ENCODE measurements at places on chromosomes 11 and 22.
A peak's percentile ranks its signal among the peaks of the same experiment; 100 is the strongest.

DNA sequence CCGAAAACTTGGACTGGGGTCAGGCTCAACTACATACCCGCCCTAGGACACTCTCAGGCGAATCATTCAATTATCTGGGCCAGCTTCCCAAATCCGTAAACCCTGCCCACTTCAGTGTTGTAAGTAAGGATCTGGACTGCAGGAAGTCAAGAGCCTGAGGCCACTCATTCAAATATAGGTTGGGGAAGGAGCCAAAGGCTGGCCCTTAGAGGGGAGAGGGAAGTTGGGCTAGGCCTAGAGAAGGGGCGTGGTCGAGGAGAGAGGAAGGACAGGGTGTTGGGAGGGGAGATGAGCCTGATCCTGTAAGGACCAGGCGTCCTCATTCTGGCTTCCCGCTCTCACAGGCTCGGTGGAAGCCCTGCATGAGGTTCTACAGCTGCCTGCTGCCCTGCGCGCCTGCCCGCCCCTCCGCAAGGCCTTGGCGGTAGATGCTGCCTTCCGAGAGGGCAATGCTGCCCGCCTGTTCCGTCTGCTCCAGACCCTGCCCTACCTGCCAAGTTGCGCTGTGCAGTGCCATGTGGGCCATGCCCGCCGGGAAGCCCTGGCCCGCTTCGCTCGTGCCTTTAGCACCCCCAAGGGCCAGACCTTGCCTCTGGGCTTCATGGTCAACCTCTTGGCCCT, 3.0 kb downstream of the SAC3D1 start:
- DNase-seq = no peak

- DNase-seq = no peak
Observed at GRCh38 chr11:108148556-108148955, 27.2 kb downstream of the ACAT1 start.

- no peak for DNase-seq
Observed at GRCh38 chr11:74950374-74950969, 1.4 kb downstream of the SPCS2 start.

- no peak for DNase-seq
Observed at GRCh38 chr11:45318516-45318915, 32.4 kb upstream of the SYT13 start.

DNA sequence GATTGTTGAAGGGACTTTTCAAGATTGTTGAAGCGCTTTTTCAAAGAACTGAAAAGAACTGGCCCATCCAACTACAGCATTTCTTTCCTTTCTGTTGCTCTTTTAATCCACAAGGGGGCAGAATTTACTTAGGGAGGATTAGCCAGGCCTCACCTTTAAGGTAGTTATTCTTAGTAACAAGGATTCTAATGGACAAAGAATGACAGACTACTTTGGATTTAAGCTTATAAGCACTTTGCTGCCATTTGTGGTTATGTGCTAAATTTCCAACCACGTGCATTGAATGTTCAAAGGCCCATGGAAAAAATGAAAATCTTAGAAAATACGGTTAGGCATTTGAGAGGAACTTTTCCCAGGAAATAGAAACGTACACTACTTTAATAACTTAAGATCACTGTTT, 49.5 kb upstream of the HSPA8 start:
- DNase-seq = peak; percentile 53

DNA sequence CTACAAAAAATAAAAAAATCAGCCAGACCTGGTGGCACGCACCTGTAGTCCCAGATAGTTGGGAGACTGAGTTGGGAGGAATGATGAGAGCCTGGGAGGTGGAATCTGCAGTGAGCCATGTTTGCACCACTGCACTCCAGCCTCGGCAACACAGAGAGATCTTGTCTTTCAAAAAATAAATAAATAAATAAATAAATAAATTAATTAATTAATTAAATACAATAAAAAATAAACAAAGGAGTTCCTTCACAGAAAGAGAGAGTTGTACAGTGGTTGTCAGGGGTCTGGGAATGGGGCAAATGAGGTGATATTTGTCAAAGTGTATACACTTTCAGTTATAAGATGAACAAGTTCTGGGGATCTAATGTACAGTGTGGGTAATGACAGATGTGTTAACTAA, 49.8 kb upstream of the GAB2 start:
- no peak for DNase-seq

- DNase-seq = no peak
Observed at GRCh38 chr11:91970624-91971023, 254.0 kb upstream of the FAT3 start.

DNA sequence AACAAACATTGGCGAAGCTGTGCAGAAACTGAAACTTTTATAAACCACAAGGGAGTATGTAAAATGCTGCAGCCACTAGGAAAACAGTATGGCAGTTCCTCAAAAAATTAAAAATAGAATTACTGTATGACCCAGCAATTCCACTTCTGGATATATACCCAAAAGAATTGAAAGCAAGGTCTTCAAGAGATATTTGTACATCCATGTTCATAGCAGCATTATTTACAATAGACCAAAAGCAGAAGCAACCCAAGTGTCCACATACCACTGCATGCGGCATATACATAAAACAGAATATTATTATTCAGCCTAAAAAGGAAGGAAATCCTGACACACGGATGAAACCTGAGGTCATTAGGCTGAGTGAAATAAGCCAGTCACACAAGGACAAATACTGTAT, 85.8 kb downstream of the RELT start:
- peak; percentile 64 for DNase-seq

GRCh38 chr22:42389143-42389542, 43.1 kb downstream of the NFAM1 start:
- no peak for DNase-seq

DNA sequence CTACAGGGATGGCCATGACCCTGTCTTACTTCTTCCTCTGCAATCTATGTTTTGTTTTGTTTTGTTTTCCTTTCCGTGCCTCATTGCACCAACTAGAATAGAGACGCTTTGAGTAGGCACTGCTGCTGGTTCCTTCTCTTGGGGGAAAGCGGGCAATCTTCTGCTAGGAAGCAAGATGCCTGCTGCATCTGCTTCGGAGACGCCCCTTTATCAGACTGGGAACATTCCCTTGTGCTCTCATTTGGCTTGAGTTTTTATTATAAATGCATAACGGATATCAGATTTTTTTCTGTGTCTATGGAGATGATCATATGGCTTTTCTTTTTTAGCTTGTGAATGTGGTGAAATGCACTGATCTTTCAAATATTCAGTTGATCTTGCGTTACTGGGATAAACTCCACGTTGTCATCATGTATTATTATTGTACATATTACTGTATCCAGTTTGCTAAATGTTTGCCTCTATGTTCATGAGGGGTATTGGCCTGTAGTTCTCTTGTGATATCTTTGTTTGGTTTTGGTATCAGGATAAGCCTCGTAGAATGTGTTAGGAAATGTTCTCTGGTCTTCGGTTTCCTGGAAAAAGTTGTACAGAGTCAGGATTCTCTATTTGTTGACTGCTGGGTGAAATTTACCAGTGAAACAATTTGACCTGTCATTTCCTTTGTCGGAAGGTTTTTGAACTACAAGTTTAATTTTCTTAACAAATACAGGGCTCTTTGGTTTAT, 23.4 kb upstream of the KRTAP5-6 start:
- no peak for DNase-seq

- DNase-seq = no peak
Observed at GRCh38 chr22:31244046-31244942, 32.2 kb downstream of the LIMK2 start.

- no peak for DNase-seq
Observed at GRCh38 chr22:45868571-45869339, 108.2 kb downstream of the WNT7B start.

- no peak for DNase-seq
Observed at GRCh38 chr11:86234831-86235461, 9.6 kb upstream of the EED start.

DNA sequence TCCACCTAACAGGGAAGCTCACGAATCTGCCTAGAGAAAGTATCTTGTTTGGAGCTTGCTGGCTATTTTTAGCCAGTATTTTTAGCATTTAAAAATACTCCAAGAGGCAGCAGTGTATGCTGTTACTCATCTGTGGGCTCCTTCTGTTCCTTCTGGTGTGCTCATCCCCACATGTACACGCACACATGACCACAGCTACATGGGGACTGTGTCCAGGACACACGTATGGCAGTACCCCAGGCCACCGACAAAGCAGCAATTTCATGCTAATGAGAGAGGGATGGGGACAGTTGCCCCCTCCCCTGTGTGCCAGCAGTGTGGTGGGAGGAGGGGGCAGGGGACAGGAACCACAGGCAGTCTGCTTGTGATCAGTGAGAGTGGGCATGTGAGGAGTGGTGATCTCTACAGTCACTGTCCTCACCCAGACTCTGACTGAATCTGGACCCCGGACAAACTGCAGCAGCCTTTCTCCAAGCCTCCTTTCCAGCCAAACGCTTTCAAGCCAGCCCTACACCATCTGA, 16.4 kb downstream of the USP2 start:
- DNase-seq = no peak

DNA sequence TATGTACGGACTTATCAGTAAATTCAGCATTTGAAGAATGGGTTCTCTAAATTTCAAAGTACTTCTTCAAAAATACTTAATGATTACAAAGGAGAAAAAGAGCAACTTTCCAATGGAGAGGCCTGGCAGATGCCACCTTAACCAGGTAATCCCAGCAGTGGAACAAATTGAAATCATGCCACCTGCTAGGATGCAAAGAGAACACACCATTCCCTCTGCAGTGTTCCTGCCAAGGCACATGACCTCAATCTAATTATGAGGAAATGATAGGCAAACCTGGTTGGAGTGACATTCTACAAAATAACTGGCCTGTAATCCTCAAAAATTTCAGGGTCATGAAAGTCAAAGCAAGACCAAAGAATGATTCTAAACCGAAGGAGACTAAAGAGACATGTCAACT, 21.5 kb downstream of the TNRC6B start:
- no peak for DNase-seq

DNA sequence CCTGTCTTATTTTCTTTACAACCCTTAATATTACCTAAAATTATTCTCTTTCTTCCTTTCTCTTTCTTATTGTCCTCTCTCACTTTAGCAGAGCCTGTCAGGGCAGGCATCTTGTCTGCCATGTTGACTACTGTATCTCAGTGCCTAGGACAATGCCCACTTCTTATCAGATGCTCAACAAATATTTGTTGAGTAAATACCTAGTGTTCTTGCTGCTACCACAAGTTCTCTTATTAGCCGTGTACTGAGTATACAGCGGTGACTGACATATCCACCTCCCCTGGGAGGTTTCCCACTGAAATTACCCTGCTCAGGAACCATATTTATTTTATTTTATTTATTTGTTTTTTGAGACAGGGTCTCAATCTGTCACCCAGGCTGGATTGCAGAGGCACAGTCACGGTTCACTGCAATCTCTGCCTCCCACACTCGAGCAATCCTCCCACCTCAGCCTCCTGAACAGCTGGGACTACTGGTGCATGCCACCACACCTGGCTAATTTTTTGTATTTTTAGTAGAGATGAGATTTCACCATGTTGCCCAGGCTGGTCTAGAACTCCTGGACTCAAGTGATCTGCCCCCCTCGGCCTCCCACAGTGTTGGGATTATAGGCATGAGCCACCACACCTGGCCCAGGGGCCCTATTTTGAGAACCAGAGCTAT, 6.7 kb downstream of the HPX start:
- no peak for DNase-seq

GRCh38 chr11:6452219-6452618, 11.4 kb upstream of the HPX start:
- DNase-seq = no peak

GRCh38 chr11:34104680-34105078, 750 bp upstream of the NAT10 start:
- no peak for DNase-seq

DNA sequence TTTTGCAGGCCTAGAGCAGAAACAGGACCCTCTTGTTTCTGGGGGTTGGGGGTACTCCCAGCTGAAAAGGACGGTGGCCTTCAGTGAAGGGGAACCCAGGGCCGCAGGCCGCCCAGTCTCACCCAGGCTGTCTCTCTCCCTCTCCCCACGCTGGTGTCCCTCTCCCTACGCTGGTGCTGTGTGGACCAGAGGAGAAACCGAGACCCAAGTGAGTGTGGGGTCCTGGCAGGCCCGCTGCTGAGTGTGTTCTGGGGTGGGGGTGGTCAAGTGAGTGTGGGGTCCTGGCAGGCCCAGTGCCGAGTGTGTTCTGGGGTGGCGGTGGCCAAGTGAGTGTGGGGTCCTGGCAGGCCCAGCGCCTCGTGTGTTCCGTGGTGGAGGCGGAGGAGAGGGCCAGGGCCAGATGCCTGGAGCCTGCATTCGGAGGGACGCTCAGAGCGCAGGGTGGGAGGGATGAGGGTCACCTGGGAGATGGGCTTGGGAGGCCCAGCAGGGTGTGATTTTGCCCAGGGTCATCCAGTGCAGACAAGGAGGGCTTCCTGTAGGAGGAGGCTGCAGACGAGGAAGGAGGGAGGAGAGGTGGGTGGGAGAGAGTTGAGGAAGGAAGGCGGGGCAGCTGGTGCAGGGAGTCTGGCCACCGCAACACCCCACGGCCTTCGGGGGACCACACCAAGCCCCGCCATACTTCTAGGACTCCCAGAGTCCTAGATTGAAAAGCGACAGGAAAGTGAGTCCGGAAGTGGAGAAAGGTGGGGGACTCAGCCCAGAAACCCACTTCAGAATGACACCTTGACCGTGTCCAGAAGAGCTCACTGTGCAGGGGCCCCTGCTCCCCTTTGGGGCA, 10.3 kb downstream of the TNNT3 start:
- DNase-seq = no peak

- peak; percentile 83 for DNase-seq
Observed at GRCh38 chr11:105705786-105706530, 96.1 kb downstream of the GRIA4 start.

- no peak for DNase-seq
Observed at GRCh38 chr22:24523873-24524272, 28.7 kb downstream of the UPB1 start.

- no peak for DNase-seq
Observed at GRCh38 chr11:77039491-77040400, 5.5 kb downstream of the B3GNT6 start.

GRCh38 chr11:102451041-102451680, 1.4 kb downstream of the TMEM123 start:
- DNase-seq = no peak

DNA sequence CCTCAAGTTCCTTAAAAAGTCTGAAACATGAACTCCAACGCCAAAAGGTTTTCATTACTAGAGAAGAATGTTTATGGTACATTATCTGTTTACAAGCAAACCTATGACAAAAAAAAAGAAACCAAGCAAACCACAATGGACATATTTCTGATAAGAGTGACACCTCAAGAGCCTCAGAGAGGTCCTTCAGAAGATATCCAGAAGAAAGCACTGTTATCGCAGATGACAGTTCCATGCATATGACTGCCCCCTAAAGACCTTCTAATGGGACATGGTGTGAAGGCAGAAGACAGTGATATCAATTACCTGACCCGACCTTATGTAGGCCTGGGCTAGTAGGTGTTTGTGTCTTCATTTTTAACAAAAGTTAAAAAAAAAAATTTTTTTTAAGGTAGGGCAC, 3.1 kb downstream of the HDHD5 start:
- no peak for DNase-seq

GRCh38 chr11:35035894-35036408, 103.0 kb upstream of the CD44 start:
- DNase-seq = no peak

- DNase-seq = no peak
Observed at GRCh38 chr11:77206264-77207018, 78.4 kb downstream of the MYO7A start.

- no peak for DNase-seq
Observed at GRCh38 chr11:104372111-104372510, 208.2 kb upstream of the PDGFD start.

Measured in RPMI8226 (cell line).